Activated B cell treated with CpG ODN at 0.5 μM for 24 hours (primary cell): ENCODE measurements at places on chromosomes 5 and 9. TPM values are rescaled to one million over a fixed set of nuclear protein-coding genes. Genes with fewer than 3 reads are reported as not detected.
A peak's percentile ranks its signal among the peaks of the same experiment; 100 is the strongest.

DNA sequence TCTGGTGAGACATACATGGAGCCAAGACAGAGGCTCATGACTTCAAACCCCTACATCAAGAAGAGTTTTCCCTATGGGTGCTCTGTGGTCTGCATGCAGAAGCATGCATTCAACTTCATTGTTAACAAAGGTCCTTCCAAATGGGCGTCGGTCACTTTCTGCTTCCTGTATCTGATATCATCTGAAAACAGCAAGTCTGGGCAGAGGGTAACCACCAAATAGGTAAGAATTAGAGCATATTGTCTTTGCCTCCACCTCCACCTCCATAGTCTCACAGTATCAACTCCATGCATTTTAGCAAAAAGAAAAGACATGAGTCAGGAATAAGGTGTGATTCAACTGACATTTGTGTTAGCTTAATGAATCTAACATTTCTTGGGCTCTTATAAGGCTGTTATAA is 462.9 kb downstream of the DMRT2 start:
- no peak for DNase-seq

DNA sequence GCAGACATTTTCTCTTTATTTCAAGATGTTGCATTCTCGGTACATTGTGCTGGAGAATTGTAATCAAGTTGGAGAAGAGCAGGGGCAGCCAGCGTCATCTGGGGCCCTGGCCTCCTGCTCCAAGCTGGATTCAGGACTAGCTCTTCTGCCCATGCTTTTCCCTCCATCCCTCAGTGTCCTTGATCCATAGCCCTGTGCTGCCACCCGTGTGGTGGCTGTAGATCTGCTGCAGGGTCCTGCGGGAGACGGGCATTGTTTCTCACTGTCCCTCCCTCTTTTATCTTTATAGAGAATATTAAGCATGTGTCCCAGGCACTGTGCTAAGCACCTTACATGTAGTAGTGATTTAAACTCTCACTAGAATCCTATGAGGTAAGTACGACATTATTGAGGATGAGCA is 60.5 kb upstream of the HAND1 start:
- no peak for DNase-seq

GRCh38 chr5:96597438-96598020 is 64.6 kb upstream of the CAST start:
- DNase-seq = no peak

DNA sequence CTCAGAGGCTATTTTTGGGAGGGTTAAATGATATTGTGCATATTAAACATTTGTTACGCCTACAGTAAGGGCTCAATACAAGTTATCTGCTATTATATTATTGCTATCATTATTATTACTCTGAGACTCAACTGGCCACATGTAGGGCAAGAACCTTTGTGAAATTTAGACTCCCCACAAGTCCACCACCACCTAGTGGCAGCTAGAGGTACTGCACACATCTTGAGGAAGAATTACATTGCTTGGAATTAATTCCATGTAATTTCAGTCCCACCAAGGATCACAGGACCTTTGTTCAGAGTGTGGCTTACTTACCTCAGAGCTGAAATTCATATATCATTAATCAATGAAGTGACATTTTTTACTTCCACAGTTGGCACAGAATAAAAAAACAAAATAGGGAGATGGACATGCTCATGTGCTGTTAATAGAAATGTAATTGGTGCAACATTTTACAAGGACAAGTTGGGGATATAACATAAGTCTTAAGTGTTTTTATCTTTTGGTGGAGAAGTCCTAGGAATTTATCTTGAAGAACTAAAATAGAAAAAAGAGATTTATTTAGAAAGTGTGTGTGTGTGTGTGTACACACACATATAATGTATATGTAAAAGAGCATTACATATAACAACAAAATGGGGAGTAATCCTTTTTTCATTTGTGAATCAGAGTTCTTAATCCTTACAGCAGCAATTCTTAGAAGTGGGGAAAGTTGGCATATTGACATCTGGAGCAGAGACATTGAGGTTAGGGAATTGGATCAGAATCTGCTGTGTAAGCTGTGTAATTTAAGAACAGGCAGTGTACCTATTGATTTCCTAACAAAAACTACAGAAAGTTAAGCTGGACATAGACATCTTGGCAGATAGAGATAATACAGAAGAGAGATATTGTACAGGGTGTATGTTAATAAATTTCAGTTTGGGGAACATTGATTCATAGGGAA is 11.2 kb downstream of the MSANTD3 start:
- DNase-seq = peak; percentile 21

- DNase-seq = no peak
Measured at GRCh38 chr9:133476036-133476931, 2.6 kb downstream of the SLC2A6 start.

GRCh38 chr9:69822116-69822750 is 1.6 kb downstream of the CFAP95 start:
- DNase-seq = no peak

- DNase-seq = no peak
Measured at GRCh38 chr5:9513827-9514226, 32.0 kb downstream of the SEMA5A start.

DNA sequence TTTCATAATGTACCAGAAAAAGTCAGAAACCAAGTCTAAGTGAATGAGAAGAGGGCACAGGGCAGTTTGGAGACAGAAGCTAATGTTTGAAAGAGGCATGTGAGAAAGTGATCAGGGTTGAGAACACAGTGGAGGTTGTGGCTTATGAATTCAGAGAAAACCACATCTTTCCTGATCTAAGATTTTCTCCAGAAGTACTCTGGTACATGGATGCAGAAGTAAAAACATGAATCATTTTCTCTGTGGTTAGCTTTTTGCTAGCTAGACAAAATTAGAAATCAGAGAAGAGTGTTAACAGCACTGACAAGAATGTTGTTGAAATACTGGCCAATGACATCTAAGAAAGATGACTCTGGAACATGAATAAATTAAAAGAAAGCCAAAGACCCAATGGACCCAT is 541.1 kb downstream of the DNAH5 start:
- no peak for DNase-seq

The GDF9 gene
- 0.29 and 0.39 TPM in 2 replicates for total RNA-seq

The SLC6A19 gene
- not detected in 2 replicates for total RNA-seq

The TLR4 gene
- 2.0 and 2.2 TPM in 2 replicates for total RNA-seq
